ENCODE measurements at places on chromosomes 11 and 22.

- DNase-seq = peak; percentile 65
Measured at GRCh38 chr11:11966826-11967668, 41.4 kb downstream of the DKK3 start.

DNA sequence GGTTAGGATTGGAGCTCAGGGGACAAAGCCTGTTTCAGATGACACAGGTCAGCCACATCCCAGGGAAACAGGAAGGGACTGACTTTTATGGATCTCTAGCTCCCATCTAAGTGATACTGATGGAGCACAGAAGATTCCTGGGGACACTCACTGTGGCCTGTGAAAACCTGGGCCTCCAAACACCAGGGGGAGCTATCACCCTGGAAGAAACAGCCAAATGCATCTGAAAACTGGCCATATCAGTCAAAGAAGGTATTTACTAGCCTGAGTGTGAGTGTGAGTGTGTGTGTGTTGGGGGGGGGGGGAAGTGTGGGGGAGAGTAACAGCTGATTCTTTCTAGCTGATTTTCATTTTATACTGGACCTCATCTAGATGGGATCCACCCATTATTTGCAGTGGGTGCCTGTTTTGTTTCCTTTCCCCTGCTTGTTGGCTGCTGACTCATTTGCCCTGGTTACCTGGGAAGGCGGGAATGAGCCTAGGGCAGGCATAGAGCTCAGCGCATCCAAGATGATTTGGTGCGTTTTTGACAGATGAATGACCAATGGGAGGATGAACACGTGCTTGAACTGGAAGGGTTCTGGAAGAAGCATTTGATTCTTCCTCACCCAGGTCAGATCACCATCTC, 284.0 kb downstream of the KIRREL3 start:
- DNase-seq = no peak

DNA sequence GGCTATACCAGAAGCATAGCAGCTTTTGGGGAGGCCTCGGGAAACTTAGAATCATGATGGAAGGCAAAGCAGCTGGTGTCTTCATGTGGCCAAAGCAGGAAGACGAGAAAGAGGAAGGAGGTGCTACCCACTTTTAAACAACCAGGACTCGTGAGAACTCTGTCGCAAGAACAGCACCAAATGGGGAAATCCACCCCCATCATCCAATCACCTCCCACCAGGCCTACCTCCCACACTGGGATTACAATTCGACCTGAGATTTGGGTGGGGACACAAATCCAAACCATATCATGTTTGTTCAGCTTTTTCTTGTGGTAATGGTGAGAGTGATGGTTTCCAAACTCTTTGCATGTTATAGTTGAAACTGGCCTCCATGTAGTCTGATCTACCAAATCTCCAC, 32.5 kb upstream of the OR10D3 start:
- no peak for DNase-seq

- DNase-seq = no peak
Measured at GRCh38 chr11:47967577-47968525, 12.5 kb upstream of the PTPRJ start.

DNA sequence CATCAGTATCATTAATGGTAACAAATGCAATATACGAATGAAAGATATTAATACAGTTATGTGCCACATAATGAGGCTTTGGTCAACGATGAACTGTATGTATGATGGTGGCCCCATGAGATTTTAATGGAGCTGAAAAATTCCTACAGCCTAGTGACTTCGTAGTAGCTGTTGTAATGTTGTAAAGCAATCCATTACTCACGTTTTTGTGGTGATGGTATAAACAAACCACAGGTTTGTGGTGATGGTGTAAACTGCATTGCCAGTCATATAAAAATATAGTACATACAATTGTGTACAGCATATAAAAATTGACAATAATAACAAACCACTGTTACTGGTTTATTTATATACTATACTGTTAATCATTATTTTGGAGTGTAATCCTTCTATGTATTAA, 27.4 kb upstream of the GRIA4 start:
- DNase-seq = no peak

GRCh38 chr11:109132539-109132938, 289.5 kb upstream of the C11orf87 start:
- DNase-seq = no peak

GRCh38 chr22:20276468-20276867, 8.3 kb upstream of the RTN4R start:
- no peak for DNase-seq

GRCh38 chr11:65606876-65607613, 7.0 kb downstream of the MAP3K11 start:
- DNase-seq = peak; percentile 100

GRCh38 chr11:13761716-13762115, 93.2 kb downstream of the FAR1 start:
- no peak for DNase-seq

DNA sequence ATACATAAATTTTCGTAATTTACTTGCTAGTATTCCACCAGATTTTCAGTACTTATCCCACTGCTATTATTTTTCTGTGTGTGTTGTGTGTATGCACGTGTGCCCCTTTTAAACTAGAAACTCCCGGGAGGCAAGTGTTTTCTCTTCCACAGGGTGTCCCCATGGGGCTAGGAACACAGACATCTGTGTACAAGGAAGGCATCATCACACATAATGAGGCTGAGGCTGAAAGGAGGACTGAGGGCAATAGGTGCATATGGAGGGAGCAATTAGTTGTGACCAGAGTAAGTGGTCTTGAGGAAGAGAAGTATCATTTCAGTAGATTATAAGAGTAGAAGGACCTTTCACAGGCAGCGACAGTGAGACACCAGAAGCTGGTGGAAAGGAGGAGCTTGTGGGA, 2.1 kb upstream of the DPAGT1 start:
- no peak for DNase-seq

- no peak for DNase-seq
Measured at GRCh38 chr11:129592191-129592590, 216.5 kb downstream of the BARX2 start.

GRCh38 chr22:43782448-43782847, 29.7 kb downstream of the EFCAB6 start:
- DNase-seq = no peak

DNA sequence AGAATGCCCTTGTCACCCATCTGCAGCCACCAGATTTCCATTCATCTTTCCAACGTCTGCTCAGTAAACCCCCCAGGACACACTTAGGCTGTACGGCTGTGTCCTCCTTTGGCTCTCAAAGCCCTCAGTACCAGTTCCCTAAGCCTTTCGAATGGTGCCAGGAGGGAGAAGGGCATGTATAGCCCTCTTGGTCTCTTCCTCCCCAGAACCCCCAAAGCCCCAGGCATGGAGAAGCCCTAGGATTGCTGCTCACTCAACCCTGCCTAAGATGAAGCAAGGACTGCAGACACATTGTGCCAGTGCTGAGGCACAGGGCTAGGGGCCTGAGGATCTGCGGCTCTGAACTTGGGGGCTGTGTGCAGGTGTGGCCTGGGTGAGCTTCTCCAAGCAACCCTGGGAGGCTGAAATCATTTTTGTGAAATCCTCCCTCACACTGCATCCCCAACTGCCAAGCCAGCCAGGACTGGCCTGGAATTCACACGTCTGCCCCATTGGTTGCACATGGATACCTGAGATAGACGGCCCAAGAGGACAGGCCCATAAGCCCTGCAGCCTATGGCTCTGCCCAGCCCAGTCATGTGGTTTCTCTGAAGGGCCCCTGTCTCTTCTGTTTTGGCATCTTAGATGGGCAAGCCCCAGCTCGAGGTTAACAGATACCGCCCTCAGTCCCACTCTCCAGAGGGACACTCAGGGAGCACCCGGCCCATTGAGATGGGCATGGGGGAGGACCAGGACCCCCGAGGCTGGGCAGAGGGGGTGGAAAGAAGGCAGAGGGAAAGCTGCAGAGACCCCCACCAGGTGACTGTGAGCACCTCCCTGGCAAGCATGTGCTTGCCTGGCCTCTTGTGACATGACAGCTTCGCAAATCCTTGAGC, 34.0 kb downstream of the KCNQ1OT1 start:
- no peak for DNase-seq

DNA sequence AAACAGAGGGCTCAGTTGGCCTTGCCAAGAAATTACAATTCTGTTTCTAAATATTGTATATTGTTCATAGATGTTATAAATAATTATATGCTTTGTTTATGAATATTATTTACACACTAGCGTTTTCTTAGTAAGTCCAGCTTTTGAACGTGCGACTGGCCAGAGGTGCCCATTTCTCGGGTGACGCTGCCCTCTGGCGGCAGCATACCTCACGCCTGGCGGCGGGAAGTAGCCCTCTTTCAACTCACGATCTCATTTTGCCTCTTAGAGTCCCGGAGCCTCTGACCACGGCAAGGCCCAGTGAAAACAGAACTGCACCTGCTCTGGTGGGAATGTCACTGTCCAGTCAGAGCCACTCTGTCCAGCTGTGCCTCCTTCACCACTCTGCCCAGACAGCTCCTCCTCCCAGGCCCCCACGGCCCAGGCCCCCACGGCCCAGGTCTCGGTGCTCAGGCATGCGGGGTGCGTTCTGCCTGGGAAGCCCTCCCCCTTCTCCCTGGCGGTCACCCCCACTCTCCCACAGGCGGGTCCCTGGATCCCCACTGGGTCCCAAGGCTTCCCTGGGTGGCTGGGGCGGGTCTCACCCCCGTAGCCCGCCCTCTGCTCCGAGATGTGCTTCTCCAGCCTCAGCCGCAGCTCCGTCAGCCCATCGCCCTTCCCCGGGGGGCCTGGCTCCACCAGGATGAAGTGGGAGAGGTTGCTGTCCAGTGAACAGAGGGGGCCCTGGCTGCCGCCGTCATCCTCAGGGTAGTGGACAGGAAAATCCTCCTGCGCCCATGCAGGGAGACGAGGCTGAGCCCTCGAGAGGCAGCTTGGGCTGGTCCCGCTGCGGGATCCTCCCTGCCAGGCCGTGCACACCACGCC, 19.3 kb downstream of the TSSC4 start:
- no peak for DNase-seq

GRCh38 chr22:38513063-38513462, 7.0 kb upstream of the DDX17 start:
- DNase-seq = no peak

- peak; percentile 33 for DNase-seq
Measured at GRCh38 chr11:32172848-32173834, 82.3 kb downstream of the RCN1 start.

DNA sequence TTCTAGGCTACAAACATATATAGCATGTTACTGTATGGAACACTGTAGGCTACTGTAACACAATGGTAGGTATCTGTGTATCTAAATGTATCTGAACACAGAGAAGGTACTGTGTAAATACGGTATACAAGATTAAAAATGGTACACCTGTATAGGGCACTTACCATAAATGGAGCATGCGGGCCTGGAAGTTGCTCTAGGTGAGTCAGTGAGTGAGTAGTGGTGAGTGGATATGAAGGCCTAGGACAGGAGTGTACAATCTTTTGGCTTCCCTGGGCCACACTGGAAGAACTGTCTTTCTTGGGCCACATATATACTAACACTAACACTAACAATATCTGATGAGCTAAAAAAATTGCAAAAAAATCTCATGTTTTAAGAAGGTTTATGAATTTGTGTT, 21.4 kb downstream of the RNF141 start:
- no peak for DNase-seq

DNA sequence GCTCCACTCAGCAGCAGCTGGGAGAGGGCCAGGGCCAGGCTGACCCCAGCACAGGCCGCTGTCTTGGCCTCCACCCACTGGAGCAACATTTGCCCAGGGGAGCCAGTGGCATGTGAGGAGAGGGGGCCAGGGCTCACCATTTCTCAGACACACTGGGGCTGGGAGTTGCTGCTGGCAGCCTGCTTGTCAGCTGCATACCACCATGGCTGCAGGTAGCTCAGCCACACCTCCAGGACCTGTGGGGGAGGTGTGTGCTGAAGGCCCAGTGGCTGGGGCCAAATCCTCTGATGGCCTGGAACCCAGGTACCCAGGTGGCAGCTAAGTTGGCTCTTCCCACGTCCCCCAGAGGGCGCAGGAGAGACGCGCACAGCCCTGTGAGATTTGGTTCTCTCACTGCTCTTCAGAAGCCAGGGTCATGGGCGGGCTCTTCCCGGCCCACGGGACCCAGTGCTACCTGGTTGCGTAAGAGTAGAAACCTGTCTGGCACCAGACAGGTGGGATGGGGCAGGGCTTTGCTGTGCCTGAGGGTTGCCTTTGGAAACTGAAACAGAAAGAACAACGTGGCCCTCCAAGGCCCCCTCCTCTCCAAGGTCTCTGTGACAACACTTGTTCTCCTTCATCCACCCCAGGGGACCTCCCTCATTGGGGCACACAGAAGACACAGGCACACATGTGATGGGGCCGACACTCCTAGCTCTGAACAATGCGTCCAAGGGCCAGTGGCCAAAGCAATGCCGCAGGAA, 98.8 kb downstream of the MED15 start:
- DNase-seq = peak; percentile 47

DNA sequence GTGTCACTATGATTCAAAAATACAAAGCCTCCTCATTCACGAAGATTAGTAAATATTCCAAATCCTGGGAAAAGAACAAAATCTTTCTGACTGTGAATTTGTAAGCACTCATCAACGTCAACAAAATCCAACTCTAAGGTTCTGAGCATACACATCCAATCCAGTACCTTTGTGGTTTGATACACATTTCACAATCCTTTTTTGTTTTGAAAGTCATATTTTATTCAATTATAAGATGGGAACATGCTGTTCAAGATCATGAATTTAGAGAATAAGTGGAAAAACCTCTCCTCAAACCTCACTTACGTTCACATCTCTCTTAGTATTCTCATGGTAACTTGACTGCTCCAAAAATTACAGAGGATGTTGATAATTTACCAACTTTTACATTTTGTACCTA, 9.6 kb upstream of the MMP3 start:
- no peak for DNase-seq

DNA sequence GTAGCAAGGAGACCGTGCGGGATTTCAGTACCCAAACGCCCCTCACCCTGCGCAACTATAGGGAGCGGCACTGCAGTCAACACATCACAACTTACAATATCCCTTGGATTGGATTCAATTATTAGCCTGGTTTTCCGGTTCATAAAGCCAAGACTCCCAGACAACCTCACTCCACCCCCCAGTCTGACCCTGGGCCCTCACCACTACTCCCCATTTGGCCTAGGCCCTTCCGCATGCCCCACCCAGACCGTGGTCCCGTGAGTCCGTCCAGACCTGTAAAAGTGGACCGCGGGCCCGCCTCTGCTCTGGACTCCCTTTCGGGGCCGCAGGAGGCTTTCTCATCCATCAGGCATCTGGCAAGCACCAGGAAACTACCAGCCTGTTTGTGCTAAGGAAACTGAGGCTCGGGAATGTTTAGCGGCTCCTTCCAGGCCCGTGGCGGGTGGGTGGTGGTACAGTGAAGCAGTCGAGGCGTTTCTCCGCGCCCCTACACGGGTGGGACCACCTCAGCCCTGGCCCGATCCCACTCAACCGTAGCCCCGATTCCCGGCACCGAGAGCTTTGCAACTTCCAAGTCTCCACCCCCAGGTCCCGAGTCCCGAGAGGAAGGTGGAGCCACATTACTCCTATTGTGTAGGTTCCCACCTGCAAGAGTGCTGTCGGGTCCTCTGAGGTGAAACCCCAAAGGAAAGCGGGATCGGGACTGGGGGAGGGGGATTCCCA, 679 bp upstream of the DPP3 start:
- DNase-seq = no peak

Measured in D721Med (cell line).